ENCODE measurements at places on chromosomes 13 and 19. TPM values are rescaled to one million over a fixed set of nuclear protein-coding genes. Genes with fewer than 3 reads are reported as not detected.

DNA sequence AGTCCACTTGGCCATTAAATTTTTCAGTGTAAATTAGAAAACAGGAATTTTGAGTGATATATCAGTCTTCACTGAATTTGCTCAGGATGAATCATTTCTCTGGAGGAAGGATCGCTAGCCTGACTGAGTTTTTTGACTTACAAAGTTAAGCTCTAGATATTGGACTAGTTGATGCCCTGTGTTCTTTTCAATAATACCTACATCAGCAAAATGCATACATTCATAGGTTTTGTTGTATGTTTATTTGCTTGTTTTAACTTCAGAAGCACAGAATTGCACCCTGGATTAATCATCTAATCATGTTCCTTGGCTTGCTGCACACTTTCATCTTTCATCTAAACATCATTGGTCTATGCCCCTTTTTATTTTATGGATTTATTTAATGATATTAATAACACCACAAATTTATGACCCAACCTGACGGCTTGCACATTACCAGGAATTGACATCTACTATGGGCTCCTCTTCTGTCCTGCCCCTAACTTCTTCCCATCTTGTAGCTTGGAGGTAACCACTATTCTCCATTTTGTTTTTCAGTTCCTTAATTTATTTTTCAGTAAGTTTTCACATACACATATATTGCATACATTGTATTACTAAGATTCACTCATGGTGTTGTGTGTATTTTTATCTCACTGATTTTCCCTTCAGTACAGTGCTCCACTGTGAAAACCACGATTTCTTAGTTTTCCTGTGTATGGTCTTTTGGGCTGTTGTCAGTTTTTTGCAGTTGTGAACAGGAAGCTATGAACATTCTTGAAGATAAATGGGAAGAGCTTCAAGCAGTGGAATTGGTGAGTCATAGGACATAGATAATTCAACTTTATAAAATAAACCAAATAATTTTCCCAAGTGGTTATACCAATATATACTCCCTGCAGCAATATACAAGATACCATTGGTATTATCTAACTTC, 23.3 kb downstream of the COMMD6 start:
- H3K36me3 ChIP-seq, result no peaks in the 10 kb centered on the region
- no peak overlapping the region for H3K4me3 ChIP-seq
- no peak for DNase-seq
- no peak overlapping the region for H3K27ac ChIP-seq

GRCh38 chr13:58376775-58377174, 745.2 kb downstream of the PCDH17 start:
- H3K36me3 ChIP-seq, result no peaks in the 10 kb centered on the region
- H3K27ac ChIP-seq, result no peak overlapping the region
- no peak for DNase-seq
- no peaks in the 10 kb centered on the region for H3K27me3 ChIP-seq

GRCh38 chr13:42653679-42654078, 79.7 kb downstream of the TNFSF11 start:
- H3K4me1 ChIP-seq, result no peaks in the 10 kb centered on the region
- H3K36me3 ChIP-seq, result no peaks in the 10 kb centered on the region
- no peaks in the 10 kb centered on the region for H3K27me3 ChIP-seq
- no peak overlapping the region for H3K27ac ChIP-seq

- no peaks in the 10 kb centered on the region for H3K27me3 ChIP-seq
- no peaks in the 10 kb centered on the region for H3K4me1 ChIP-seq
- no peak overlapping the region for H3K4me3 ChIP-seq
- H3K36me3 ChIP-seq, result no peaks in the 10 kb centered on the region
- H3K27ac ChIP-seq, result no peak overlapping the region
Measured at GRCh38 chr13:34000955-34001354, 183.0 kb downstream of the RFC3 start.

- H3K4me3 ChIP-seq, result peak overlapping the region; percentile 2
- peaks cover 5% of the 10 kb centered on the region for H3K27me3 ChIP-seq
- H3K36me3 ChIP-seq, result no peaks in the 10 kb centered on the region
- H3K27ac ChIP-seq, result peak overlapping the region; percentile 22
Measured at GRCh38 chr19:54387991-54388801, 23.5 kb upstream of the LAIR1 start.

DNA sequence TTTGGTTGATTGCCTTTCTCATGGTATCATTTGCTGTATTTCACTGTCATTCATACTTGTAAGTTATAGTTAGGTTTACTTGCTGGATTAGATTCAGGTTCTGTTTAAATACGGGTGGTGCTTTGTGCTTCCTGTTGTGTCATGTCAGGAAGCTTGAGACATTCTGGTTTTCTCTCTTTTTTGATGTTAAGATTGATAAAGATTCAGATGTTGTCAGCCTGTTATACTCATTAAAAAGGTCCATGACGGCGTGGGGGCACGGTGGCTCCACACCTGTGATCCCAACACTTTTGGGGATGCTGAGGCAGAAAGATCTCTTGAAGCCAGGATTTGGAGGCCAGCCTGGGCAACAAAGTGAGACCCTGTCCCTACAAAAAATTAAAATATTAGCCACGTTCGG, 45.7 kb downstream of the NAA16 start:
- H3K4me1 ChIP-seq, result no peaks in the 10 kb centered on the region
- DNase-seq, result no peak
- no peak overlapping the region for H3K4me3 ChIP-seq
- H3K27ac ChIP-seq, result no peak overlapping the region
- no peaks in the 10 kb centered on the region for H3K27me3 ChIP-seq
- H3K36me3 ChIP-seq, result no peaks in the 10 kb centered on the region

- H3K27ac ChIP-seq, result no peak overlapping the region
- DNase-seq, result peak; percentile 65
- H3K4me3 ChIP-seq, result no peak overlapping the region
- H3K4me1 ChIP-seq, result no peaks in the 10 kb centered on the region
- H3K27me3 ChIP-seq, result no peaks in the 10 kb centered on the region
Measured at GRCh38 chr19:39052243-39052746, 19.9 kb upstream of the FBXO27 start.

DNA sequence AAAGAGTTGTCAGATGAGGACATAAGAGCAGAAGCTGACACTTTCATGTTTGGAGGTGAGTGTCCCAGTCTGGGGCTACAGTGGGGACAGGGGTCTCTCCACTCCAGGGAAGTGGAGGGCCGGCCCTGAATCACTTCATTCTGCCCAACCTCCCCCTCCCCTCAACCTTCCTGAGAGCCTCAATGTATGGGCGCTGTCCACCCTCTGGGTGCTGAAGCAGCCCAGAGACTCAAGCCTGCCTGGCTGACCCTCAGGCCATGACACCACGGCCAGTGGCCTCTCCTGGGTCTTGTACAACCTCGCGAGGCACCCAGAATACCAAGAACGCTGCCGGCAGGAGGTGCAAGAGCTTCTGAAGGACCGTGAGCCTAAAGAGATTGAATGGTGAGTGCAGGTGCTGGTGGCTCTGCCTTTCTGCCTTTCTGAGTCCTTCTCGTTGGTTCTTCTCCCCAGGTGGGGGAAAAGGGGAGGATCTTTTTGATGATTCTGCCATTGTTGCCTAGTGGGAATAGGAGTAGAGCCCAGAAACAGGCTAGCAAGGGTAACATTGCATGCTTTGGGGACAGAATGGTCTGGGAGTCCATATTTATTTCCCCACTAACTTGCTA, 8.8 kb downstream of the CYP4F8 start:
- no peaks in the 10 kb centered on the region for H3K4me1 ChIP-seq
- H3K27ac ChIP-seq, result no peak overlapping the region
- H3K4me3 ChIP-seq, result no peak overlapping the region
- H3K36me3 ChIP-seq, result no peaks in the 10 kb centered on the region
- no peaks in the 10 kb centered on the region for H3K27me3 ChIP-seq

- H3K4me3 ChIP-seq, result no peak overlapping the region
- H3K36me3 ChIP-seq, result no peaks in the 10 kb centered on the region
- H3K27ac ChIP-seq, result no peak overlapping the region
- H3K27me3 ChIP-seq, result no peaks in the 10 kb centered on the region
Measured at GRCh38 chr13:64529874-64530485, 2700.2 kb downstream of the PCDH9 start.

DNA sequence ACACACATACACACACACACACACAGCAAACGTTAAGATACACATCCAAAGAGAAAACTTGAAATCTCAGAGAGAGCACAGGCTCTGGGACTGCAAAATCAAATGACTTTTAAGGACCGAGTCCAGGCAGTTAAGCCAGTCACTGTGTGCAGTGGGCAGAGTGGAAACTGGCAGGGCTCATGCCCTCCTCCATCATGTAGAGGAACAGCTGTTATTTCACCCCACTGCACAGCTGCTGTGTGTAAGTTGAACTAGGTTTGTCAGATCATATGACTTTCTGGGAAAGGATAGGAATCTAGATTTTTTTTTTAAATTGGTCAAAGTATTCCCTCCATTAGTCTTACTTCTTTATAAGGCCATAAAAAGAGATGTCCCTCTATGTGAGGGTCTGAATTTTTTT, 1002.1 kb downstream of the UQCRFS1 start:
- H3K36me3 ChIP-seq, result no peaks in the 10 kb centered on the region
- no peaks in the 10 kb centered on the region for H3K4me1 ChIP-seq
- no peaks in the 10 kb centered on the region for H3K27me3 ChIP-seq
- H3K27ac ChIP-seq, result no peak overlapping the region
- H3K4me3 ChIP-seq, result no peak overlapping the region

DNA sequence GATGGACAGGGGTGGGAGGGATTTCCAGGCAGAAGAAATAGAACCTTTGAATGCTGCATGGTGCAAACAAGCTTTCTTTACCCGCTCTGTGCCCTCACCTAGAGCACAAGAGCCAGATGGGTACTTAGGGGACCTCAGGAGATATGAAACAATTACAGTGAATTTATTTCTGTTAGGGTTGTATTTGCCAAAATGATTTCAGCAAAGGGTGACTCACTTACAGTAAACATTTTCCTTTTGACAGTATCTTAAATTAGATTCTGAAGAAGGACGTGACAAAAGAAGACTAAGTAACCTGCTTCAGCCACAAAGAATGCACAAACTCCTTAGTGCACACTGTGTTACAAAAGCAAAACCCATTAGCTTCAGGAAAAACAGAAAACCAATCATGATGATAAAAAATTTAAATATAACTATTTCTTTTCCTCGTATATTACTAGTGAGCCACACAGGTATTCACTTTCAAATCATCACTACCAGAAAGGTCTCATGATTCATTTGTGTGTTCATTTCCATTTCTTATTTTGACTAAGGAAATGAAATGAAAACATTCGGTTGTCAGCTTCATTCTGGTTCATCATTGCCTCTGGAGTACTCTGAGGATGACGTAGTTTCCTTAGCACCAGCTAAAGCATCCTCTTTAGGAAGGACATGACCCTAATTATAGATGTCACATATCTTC, 158.8 kb downstream of the NHLRC3 start:
- H3K27me3 ChIP-seq, result no peaks in the 10 kb centered on the region
- DNase-seq, result no peak
- H3K36me3 ChIP-seq, result no peaks in the 10 kb centered on the region
- H3K4me3 ChIP-seq, result no peak overlapping the region

DNA sequence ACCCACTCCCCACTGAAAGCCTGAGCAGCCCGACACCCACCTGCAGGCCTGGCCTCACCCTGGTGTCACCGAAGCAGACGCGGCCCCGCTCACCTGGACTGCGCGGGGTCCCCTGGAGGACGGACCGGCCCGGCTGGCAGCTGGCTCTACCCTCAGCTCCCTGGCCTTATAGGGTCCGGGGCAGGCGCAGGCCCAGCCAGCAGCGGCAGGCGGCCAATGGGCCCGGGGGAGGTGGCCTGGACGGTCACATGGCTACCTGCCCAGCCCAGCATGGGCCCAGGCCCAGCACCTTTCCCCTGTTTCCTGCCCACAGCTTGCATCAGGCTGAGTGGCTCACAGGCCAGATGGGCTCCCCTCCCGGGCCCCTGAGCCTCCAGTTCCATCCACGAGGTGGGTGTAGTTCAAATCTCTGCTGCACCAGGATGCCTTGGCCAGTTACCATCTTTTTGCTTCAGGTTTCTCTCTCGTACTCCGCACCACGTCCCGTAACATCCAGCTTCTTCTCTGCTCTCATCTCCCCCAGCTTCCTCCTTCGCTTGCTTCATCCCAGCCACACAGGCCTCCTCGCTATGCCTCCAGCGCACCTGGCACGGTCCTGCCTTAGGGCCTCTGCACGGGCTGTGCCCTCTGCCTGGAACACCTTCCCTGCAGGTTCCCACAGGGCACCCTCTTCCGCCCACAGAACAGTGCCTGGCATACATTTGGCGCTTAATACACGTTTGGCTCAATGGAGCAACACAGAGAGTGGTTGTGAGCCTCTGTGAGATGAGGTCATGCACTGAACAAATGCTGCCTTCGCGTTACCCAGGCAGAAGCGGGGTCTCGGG, at the start of gene PLIN4:
TSS of gene PLIN4 (minus strand) at position 142 of the 827 bp plus-strand sequence. CDS start 214 bp downstream, outside the sequence.
- no peaks in the 10 kb centered on the region for H3K36me3 ChIP-seq
- DNase-seq, result peak; percentile 95
- H3K27ac ChIP-seq, result peak within 1 kb of the TSS; percentile 47

GRCh38 chr13:114173745-114174144, 5.3 kb upstream of the CFAP97D2 start:
- H3K36me3 ChIP-seq, result no peaks in the 10 kb centered on the region
- H3K4me1 ChIP-seq, result no peaks in the 10 kb centered on the region
- H3K27me3 ChIP-seq, result no peaks in the 10 kb centered on the region
- no peak overlapping the region for H3K27ac ChIP-seq
- no peak overlapping the region for H3K4me3 ChIP-seq

DNA sequence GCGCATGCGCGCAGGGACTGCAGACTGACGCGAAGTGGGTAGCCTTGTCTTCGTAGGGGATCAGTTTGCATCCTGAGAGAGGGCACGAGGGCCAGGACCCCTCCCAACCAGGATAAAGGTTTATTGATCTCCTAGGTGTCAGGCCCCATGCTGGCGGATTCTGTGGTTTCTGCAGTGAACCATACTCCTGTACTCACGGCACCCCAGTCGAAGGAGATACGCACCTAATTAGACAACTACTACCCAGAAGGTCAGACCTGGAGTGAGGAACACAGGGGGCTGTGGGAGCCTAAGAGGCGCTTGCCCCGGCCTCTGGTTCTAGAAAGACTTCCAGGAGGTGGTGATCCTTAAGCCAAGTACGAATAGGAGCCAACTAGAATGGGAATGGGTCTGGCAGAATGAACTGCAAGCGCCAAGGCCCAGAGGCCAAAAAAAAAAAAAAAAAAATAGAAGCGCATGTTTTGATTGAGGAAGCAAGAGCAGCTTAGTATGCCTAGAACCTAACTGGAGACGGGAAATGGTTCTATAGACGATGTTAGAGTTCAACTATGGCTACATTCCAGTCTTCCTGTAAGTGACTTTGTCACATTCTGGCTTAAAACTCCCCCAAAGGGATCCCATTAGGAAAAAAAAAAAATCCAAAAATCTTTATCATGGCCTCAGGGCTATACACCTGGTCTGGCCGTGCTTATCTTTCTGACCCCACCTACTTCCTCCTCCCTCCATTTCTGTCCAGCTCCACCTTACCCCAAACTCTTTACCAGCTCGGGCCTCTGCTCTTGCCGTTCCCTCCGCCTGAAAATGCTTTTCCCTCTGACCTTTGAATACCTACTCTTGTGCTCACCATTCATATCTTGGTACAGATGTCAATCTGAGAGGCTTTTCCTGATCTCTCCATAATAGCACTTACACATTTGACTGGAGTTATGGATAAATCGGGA, 902 bp upstream of the ZNF428 start:
- peak overlapping the region; percentile 99 for H3K4me3 ChIP-seq
- H3K27ac ChIP-seq, result peak overlapping the region; percentile 82
- H3K27me3 ChIP-seq, result no peaks in the 10 kb centered on the region
- no peak for DNase-seq
- H3K4me1 ChIP-seq, result peaks cover 4% of the 10 kb centered on the region
- no peaks in the 10 kb centered on the region for H3K36me3 ChIP-seq

GRCh38 chr19:35228177-35228930, at the start of gene FAM187B:
TSS of gene FAM187B (minus strand) at chr19:35228739. CDS start at chr19:35228680, 59 bp downstream.
- H3K36me3 ChIP-seq, result no peaks in the 10 kb centered on the region
- no peak within 1 kb of the TSS for H3K4me3 ChIP-seq
- H3K4me1 ChIP-seq, result no peaks in the 10 kb centered on the region
- no peak within 1 kb of the TSS for H3K27ac ChIP-seq

LPAR2 gene
- 2.7 TPM for total RNA-seq

CCDC97 gene
- total RNA-seq, result 6.7 TPM

ZNF790 gene
- 4.8 TPM for total RNA-seq

NRTN gene
- 10.3 TPM for total RNA-seq

LHB gene
- not detected for total RNA-seq

FCAR gene
- total RNA-seq, result 0.22 TPM

All from right lobe of liver (tissue), 6 donors.